ENCODE measurements at places on chromosomes 16 and 17.

DNA sequence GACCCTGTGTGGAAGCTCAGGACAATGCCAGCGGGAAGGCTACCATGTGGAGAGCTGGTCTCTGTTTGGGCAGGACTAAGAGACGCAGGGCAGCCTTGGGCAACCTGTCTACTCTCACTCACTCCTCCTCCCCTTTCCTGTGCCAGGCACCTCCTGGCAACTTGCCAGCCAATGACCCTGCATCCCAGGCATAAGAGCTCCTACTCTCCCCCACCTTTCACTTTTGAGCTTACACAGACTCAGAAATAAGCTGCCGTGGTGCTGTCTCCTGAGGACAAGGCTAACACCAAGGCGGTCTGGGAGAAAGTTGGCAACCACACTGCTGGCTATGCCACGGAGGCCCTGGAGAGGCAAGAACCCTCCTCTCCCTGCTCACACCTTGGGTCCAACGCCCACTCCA is 2.6 kb downstream of the HBM start:
- DNase-seq, result no peak

- no peak for DNase-seq
Observed at GRCh38 chr17:57670769-57671569, 74.1 kb downstream of the CCDC182 start.

GRCh38 chr16:78306361-78306760 is 206.9 kb downstream of the WWOX start:
- no peak for DNase-seq

- no peak for DNase-seq
Observed at GRCh38 chr17:3003296-3004149, 59.9 kb downstream of the OR1D5 start.

- DNase-seq, result no peak
Observed at GRCh38 chr17:17525956-17526355, 29.8 kb upstream of the RASD1 start.

GRCh38 chr16:84141143-84141670 is 3.8 kb downstream of the HSDL1 start:
- no peak for DNase-seq

GRCh38 chr16:57838161-57838560 is 35.9 kb upstream of the KIFC3 start:
- DNase-seq, result no peak

- DNase-seq, result no peak
Observed at GRCh38 chr17:45372325-45372869, 55.6 kb upstream of the MAP3K14 start.

DNA sequence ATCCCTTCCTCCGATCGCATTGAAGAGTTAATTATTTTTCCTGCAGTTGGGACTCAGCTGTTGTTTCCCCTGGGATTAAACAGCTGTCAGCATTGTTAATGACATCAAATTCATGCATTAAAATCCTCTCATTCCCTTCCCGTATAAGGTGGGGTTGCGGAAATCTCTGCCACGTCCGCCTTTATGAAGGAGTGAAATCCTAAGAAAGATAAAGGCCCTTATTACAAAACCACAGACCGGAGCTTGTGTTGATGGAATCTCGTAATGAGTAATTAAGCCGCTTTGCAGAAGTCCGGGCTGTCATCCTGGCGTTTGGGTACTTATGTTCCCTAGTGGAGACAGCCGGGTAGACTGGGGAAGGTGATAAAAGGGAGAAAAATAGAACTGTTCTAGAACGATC is 627.6 kb downstream of the MAF start:
- DNase-seq, result no peak

GRCh38 chr16:976389-976931 is 5.1 kb upstream of the SOX8 start:
- DNase-seq, result no peak

GRCh38 chr16:7602291-7602950 is 269.8 kb downstream of the RBFOX1 start:
- DNase-seq, result no peak

DNA sequence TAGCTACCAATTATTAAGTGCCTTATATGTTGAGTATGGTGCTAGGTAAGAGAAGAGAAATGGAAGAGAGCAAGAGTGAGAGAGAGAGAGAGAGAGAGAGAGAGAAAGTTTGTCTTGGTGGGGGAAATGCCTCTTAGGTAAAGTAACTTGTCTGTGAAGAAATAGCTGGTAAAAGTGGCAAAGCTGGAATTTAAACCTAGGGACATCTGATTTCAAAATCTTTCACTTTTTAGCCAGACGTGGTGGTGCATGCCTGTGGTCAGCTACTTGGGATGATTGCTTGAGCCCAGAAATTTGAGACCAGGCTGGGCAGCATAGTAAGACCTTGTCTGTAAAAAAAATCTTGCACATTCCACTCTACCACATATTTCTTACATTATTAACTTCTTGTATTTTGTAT is 23.0 kb upstream of the CDR2 start:
- DNase-seq, result no peak

GRCh38 chr17:14355556-14355955 is 54.7 kb downstream of the HS3ST3B1 start:
- DNase-seq, result no peak

GRCh38 chr17:79632432-79632735 is 21.5 kb upstream of the RBFOX3 start:
- DNase-seq, result no peak

GRCh38 chr16:27798241-27798640 is 248.3 kb downstream of the KATNIP start:
- DNase-seq, result no peak

- DNase-seq, result no peak
Observed at GRCh38 chr16:546909-547770, 13.1 kb upstream of the PRR35 start.

GRCh38 chr16:55297910-55298479 is 26.0 kb upstream of the IRX6 start:
- no peak for DNase-seq

GRCh38 chr16:51545951-51546350 is 394.9 kb upstream of the SALL1 start:
- DNase-seq, result no peak

DNA sequence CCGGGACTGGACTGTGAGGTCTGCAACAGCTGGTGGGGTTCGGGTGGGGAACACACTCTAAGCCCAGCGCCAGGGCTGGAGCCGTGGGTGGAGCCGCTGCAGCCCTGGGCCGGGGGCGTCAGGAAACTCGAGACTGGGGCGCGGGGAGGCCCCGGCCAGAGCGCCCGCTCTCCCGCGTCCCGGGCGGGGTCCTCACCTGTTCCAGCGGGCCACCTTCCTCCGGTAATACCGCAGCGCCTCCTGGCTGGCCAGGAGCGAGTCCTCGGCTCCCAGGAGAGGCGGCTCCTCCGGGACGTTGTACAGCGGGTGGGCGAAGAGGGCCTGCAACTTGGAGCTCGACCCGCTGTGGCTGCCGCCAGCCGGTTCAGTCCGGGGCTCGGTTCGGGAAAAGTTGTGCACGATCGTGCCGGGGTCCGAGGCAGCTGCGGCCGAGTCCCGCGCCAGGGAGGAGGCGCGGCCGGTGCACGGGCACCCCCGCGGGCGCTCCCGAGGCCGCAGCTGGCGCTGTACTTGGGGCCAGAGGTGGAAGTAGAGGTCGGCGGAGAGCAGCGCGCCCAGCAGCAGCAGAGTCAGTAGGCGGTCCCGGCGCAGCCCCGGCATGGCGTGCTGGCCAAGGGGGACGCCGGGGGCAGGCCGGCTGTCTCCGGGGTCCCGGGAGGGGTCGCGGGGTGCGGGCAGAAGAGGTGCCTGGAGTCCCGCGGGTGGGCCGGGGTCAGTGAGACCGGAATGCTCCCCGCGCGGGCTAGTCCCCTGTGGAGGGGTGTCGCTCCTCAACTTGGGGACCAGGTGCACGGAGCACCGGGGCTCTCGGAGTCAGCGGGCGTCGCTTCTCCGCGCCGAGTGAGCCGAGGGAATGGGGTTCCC is 868 bp downstream of the FAM20A start:
- DNase-seq, result no peak

DNA sequence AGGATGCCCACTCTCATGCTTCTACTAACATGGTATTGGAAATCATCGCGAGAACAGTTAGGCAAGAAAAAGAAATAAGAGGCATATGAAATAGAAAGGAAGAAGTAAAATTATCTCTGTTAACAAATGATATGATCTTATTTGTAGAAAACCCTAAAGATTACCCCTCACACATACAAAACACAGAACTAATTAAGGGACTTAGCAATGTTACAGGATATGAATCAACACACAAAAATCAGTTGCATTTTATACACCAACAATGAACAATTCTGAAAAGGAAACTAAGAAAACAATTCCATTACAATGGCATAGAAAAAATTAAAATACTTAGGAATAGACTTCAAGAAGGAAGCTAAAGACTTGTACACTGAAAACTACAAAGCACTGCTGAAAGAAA is 2.7 kb upstream of the CAPNS2 start:
- DNase-seq, result no peak

DNA sequence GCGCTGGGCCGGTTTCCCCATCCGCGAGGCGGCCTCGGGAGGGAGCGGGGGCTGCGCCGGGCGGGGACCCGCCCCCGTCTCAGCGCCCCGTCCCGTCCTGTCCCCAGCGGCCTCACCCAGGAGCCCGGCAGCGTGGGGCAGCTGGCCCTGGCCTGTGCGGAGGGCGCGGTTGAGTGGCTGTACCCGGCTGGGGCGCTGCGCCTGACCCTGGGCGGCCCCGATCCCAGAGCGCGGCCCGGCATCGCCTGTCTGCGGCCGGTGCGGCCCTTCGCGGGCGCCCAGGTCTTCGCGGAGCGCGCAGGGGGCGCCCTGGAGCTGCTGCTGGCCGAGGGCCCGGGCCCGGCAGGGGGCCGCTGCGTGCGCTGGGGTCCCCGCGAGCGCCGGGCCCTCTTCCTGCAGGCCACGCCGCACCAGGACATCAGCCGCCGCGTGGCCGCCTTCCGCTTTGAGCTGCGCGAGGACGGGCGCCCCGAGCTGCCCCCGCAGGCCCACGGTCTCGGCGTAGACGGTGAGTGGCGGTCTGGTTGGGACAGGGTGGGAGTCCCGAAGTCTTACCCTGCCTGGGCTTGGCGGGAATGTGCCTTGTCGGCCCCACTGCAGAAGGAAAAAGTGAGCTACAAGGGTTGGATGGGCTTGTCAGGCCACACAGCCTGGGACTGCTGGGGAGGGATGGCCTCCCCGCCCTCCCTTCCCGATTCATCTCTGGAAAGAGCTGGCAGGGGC is 720 bp downstream of the METRN start:
- no peak for DNase-seq

- no peak for DNase-seq
Observed at GRCh38 chr16:17403859-17404545, 66.8 kb downstream of the XYLT1 start.

DNA sequence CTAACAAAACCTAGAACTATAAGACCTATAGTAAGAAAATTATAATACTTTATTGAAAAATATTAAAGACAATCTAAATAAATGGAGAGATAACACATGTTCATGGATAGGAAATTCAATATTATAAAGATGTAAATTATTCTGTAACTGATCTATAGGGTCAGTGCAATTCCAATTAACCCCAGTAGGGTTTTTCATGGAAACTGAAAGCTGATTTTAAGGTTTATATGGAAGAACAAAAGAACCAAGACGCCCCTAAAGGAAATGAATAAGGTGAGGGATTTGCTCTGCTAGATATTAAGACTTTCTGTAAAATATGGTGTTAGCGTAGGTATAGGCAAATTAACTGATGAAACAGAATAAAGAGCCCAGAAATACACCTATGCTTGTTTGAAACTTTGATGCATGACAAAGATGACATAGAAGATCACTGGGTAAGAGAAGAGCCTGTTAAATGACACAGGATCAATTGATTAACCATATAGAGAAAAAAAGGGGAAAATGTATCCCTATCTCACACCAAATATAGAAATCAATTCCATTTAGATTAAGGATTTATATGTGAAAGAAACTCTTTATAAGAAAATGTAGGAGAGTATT is 3.0 kb downstream of the ICAM2 start:
- no peak for DNase-seq

- no peak for DNase-seq
Observed at GRCh38 chr17:18321309-18321708, 6.2 kb downstream of the SMCR8 start.

DNA sequence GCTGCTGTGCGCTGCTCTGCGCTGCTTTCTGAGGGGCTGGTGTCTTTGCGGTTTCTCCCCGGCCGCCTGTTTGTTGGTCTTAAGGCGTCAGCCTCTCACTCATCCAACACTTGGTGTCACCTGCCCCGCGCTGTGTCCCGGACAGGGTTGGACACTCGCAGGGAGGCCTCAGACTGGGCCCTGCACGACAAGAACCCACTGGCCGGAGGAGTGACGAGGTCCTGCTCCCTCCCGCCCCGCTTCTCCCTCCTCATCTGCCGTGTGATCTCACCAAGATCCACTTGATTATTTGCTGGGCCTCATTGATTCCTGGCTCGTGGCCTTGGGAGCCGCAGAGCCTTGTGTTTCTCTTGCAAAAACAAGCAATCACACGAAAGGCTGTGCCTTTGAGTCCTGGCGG is 56.6 kb downstream of the PRMT7 start:
- DNase-seq, result no peak

GRCh38 chr16:88539261-88539651 is 30.9 kb upstream of the ZC3H18 start:
- no peak for DNase-seq

DNA sequence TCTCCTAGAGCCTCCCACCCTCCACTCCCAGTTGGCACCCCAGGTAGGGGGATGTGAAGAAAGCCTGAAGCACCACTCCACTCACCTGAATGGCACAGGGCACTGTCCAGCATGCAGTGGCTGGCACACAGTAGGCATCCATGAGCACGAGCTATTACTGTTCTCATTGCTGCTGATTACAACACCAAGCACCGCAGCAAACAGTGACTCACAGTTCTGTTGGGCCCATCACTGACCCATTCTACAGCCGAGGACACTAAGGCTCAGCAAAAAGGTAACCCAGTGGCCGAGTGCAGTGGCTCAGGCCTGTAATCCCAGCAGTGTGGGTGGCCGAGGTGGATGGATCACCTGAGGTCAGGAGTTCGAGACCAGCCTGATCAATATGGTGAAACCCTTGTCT is 2.7 kb downstream of the ZSCAN10 start:
- no peak for DNase-seq

- no peak for DNase-seq
Observed at GRCh38 chr16:67563708-67564468, 1.6 kb downstream of the CTCF start.

- DNase-seq, result no peak
Observed at GRCh38 chr17:8867361-8867981, at the start of gene PIK3R6. Gene PIK3R6 (minus strand): TSS chr17:8867674. CDS start chr17:8849794, 17,880 bp downstream.

DNA sequence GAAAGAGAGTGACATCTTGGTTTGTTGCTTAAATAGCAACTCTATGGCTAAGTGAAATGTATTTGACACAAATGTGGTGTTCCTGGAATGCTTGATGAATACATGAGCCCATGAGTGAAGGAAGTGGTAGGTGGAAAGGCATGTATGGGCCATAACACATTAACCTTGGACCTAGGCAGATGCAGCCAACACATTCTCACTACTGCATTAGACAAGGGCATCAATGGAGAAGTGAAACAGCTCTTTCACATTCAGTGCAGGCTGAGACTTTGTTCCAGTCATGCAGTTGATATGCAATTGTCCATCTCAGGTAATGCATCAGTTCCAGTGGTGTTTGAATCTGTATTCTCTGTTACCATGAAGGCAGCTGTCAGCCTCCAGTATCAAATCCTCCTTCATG is 133.6 kb downstream of the HS3ST3B1 start:
- no peak for DNase-seq

All from activated naive CD8-positive, alpha-beta T cell treated with anti-CD3 and anti-CD28 coated beads, Interleukin-2, amount 50 U/mL, for 16 hours (primary cell).